ENCODE measurements at places on chromosomes 12 and 14.
A peak's percentile ranks its signal among the peaks of the same experiment; 100 is the strongest.

DNA sequence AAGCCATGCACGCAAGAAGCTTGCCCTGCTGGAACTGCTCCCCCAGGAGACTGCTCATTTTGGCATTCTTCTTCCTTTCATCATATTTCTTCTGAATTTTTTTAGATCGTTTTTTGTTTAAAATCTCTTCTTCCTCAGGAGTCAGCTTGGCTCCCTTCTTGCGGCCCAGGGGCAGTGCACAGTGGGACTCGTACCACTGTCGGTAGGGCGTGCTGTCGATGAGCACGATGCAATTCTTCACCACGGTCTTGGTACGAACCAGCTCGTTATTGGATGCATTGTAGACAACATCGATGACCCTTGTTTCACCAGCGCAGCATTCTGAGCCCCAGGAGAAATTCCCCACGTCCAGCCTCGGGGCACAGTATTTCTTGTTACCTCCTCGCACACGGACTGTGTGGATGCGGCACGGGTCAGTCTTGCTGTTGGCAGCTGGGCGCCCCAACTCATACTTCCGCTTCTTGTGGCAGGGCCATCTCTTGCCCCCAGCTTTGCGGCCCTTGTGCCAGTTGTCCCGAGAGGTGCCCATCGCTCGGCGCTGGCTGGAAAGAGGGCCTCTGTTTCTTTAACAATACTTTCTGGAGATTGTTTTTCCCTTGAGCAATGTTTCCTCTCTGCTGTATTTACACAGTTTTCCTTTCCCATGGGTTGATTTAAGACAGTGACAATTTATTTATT lies 452.4 kb downstream of the TMEM121 start:
- DNase-seq, result no peak

DNA sequence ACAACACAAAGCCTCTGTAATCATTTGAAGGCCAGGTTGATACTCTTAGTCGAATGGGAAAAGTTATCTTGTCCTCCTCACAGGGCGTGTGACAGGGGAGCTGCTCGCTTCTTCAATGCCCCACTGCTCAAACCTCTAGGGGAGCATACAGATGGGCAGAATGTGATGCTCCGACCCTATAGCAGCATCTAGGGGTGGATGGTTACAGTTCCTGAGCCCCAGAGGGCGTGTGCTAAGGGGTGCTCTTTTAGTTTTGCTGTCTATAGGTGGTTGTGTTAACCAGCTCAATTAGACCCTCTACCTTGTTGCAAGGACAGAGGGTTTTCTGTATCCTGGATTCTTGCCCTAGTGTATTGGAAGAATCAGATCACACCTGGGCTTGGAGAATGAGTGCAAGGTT lies 47.8 kb downstream of the HSD17B6 start:
- no peak for DNase-seq

DNA sequence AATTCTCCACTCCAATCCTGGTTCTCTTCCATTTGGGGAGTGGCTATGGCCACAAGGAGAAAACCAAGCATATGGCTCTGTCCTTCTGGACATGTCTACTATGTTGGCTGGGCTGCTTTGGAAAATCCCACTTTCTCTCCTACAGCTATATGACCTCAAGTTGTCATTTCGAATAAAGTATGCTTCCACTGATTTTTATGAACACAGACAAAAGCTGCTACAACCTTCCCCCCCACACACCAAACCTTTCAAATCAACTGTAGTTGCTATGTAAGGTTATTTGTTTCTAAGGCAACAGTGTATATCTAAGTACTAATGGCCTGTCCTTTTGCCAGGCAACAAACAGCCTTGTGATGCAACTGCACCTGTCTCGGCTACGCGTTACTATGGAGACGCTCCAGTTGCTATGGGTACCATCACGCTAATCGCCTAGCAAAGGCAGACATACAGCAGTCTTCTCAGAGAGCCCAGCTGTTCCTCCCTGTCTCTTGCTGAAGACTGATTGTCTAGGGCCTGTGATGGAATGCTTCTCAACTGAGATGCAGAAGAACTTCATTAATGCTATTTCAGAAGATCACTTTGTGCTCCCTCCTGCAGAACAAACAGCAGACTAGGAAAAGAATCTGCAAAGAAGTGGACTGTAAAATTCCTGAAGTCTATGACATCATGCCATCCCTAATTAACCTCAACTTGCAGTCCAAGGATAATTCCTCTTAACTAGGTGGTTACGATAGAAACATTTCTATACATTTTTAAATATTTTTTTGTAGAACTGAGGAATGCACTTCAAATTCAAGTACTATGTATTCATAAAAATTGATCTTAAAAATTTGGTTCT lies 67.6 kb downstream of the FOXN3 start:
- DNase-seq, result no peak

DNA sequence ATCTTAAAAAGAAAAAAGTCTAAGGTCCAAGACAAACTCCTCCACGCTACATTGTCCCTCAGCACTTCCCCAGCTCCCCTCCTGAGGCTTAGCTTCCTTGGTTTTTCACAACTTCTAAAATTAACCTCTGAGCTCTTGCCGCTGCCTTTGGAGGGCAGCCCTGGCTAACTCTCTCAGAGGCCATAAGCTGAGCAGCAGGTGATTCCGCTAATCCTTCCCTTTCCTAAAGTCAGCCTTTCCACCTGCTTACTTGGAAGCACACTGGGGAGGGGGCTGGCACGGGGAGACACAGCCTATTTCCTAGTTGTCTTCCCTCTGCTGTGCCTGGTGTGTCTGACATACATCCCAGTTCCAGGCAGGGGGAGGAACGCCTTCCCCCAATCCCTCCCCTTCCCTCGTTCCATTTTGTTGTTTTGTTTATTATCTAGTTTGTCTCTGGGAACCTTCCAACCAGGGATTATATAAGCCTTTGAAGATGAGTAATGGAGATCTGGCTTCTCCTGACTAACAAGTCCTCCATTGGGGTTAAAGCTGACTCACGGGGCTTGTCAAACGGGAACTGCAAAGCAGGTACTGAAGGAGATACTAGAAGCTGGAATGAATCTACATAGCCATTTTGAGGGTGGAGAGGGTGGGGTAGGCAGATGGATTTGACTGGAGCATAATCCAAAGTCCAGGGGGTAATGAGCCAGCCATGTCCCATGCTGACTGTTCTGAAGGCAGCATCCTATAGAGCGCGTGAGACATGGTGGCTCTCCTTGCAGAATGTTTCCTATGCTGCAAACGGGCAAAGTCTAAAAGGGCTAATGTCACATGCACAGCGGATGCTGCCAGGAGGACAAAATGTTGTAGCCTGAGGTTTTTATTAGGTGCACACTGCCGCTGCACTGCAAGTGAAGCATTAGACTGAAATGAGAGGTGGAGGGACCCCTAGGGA lies 230.8 kb downstream of the FOXN3 start:
- no peak for DNase-seq

- DNase-seq, result no peak
Measured at GRCh38 chr12:126905752-126906151, 1361.2 kb upstream of the TMEM132C start.

GRCh38 chr12:3158851-3159465 lies 81.8 kb downstream of the TSPAN9 start:
- DNase-seq, result no peak

- no peak for DNase-seq
Measured at GRCh38 chr12:123888989-123889388, 83.6 kb downstream of the CCDC92 start.

GRCh38 chr14:71498212-71498611 lies 434.0 kb upstream of the RGS6 start:
- no peak for DNase-seq

DNA sequence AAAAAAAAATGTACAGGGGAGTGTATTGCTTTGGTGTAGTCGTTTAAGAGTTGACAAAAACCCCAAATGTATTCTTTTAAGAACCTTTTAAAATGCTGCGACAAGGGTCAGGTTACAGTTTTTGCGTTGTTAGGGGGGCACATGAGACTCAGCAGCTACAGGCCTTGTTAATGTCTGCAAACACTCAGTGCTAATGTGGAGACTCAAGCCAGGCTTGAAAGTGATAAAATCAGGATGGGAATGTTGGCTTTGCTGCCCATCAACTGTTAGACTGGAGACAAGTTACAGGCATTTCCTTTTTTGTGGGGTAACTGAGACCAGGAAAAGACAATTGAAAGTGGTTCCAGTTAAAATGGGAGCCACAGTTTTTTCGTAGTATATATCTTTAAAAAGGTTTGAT lies 84.8 kb downstream of the PRKCH start:
- no peak for DNase-seq

DNA sequence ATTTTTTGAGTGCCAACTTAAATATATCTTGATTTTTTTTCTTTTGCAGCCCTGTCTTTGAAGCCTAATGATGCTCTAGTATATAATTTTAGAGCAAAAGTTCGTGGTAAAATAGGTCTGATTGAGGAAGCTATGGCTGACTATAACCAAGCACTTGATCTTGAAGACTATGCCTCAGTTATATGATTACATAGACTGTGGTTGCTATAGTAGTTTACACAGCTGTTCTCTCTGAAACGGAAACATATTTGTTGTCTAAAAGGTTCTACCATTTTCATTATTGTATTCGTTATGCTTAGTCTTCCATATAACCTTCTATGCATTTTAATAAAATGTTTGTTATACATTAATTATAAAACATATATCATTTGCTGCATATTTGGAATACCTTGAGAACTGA lies 246.7 kb downstream of the TTC6 start:
- DNase-seq, result no peak

GRCh38 chr12:48925304-48926011 lies at the start of gene FKBP11:
Gene FKBP11, minus strand, starts transcription at chr12:48925492. Its CDS starts 64 bp downstream, at chr12:48925428.
- peak; percentile 59 for DNase-seq

DNA sequence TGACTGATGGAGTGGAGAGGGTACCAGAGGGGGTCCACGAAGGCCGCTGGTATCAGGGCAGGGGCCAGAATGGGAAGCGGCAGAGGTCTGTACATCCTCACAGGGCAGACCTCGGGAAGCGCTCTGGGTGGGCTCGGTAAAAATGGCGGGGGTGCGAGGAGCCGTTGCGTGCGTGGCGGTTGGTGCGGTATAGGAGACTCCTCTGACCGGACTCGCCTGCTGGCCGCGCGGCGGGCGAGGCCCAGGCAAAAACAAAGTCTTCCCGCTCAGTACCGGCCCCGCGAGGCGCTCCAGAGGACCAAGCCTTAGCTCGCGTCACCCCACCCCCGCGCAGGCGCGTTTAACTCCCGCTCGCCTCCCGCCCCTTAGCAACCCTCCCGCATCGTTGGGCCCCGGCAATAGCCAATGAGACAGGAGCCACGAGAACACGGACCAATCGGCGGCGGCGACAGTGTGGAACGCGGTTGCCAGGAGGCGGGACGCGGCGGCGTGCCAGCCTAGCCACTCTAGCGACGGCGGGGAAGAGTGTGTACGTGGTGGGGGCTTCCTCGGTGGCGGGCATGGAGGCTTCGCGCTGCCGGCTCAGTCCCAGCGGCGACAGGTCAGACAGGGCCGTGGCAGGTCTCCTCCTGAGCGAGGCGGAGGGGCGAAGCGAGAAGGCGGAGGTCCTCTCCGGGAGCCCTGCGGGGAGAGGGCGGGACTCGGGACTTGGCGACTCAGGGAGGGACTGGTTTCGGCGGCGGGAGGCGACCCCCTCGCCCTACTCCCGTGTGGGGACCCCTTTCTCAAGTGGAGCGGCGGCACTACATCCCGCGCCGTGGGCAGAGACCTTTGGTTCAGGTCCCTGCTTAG lies at the start of gene TULP3:
Gene TULP3 (plus strand): TSS at position 504 of the 852 bp plus-strand sequence. CDS start 57 bp downstream, at position 561.
- DNase-seq, result peak; percentile 98

- no peak for DNase-seq
Measured at GRCh38 chr12:94648578-94648977, 1.8 kb downstream of the TMCC3 start.

DNA sequence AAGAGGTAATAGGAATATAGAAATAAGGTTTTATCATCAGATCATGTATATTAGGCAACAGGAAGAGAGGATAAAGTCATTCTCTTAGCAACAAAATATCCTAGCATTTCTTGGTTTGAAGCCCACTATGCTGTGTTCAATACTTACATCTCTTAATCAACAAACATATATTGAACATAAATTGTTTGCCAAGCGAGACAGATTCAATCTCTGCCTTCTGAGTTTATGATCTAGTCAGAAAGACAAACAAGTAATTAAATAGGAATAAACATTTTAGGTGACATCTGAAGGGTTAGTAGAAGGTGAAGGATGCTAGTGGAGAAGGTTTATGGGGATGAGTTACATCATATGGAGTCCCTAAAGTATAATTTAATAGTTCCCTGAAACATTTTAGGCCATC lies 54.8 kb downstream of the PPHLN1 start:
- DNase-seq, result no peak

DNA sequence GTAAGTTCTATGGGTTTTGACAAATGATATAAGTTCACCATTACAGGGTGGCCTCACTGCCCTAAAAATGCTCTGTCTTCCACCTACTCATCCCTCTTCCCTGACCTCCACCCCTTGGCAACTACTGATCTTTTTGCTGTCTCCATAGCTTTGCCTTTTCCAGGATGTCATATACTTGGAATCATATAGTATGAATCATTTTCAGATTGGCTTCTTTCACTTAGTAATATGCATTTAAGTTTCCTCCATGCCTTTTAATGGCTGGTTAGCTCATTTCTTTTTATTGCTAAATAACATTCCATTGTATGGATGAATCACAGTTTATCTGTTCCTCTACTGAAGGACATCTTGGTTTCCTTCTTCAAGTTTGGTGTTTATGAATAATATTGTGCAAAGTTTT lies 14.0 kb upstream of the PEX5 start:
- DNase-seq, result no peak

DNA sequence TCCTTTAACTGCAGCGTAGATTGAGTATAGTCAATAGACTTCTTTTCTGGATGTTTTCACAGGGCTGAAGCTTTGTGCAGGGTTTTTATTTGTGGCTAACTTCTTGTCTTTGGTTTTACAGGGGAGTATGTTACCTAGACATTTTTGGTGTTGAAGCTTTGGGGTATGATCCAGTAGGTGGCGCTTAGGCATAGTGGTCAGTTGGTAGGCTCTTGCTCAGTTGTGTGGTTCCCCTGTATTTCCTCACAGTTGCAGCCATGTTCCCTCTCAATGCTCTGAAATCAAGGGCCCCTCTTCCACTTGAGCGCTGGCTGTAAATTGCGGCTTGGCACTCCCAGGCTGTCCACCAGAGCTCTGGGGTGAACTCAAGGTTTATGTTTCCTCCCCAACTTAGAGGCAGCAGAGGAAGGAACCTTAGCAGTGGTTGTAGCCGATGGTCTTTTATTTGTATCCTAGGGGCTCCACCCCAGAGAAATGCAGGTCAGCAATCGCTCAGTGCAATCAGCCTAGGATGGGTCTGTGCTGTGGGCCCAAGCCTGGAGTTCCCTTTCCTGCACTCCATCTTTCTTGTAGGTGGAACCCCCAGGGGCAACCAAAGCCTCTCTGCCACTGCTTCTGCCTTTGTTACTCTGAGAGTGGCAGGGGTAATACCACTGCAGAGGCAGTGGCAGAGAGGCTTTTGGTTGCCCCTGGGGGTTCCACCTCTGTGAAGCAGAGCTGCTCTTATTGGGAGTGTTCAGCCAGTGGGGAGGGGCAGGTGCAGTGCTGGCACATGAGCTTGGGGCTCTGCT lies 55.1 kb downstream of the CMAS start:
- no peak for DNase-seq

DNA sequence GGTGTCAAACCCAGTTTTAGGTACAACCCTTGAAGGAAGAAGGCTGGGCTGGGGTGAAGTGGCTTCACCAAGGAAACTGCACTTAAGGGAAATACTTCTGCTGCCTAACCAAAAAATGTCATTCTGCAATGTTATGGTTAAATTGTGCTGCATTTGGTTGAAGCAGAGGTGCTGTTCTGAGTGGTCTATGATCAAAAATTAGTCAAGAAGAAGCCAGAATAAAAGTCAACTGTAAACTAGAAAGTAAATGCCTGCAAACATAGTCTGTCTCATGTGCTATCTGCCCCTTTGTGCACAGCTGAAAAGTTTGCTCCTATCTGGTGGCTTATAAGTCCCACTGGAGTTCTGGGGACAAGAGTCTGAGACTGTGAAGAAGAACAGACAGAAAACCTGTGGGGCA lies 158.8 kb downstream of the C12orf42 start:
- no peak for DNase-seq

Data from activated CD8-positive, alpha-beta memory T cell treated with anti-CD3 and anti-CD28 coated beads for 1 hour (primary cell).